Bronchus fibroblast of lung (primary cell): ENCODE measurements at places on chromosomes 7 and 10. TPM values are rescaled to one million over a fixed set of nuclear protein-coding genes. Genes with fewer than 3 reads are reported as not detected.

TRIM50 gene
- not detected in 2 replicates for total RNA-seq

CYP26C1 gene
- 0.17 TPM in 1 of 2 replicates, not detected in the other for total RNA-seq

LGI1 gene
- not detected in 2 replicates for total RNA-seq

AGR2 gene
- total RNA-seq, result 0.74 TPM in 1 of 2 replicates, not detected in the other

CNPY1 gene
- total RNA-seq, result not detected in 2 replicates

HOXA11 gene
- total RNA-seq, result not detected in 2 replicates

FAM237B gene
- total RNA-seq, result not detected in 2 replicates

SEC61A2 gene
- total RNA-seq, result 3.0 and 4.2 TPM in 2 replicates

HOXA10 gene
- total RNA-seq, result not detected in 2 replicates

SLIT1 gene
- under 0.01 and 0.17 TPM in 2 replicates for total RNA-seq

DNAH11 gene
- total RNA-seq, result under 0.01 and 0.59 TPM in 2 replicates

CPA2 gene
- total RNA-seq, result not detected in 2 replicates

CBX3 gene
- 72.5 and 108 TPM in 2 replicates for total RNA-seq

GATA3 gene
- not detected in 2 replicates for total RNA-seq

TYSND1 gene
- total RNA-seq, result 8.3 and 9.4 TPM in 2 replicates

JAZF1 gene
- total RNA-seq, result 4.9 and 5.8 TPM in 2 replicates

HHEX gene
- total RNA-seq, result 1.6 and 1.8 TPM in 2 replicates

NUDT1 gene
- total RNA-seq, result 71.8 and 88.9 TPM in 2 replicates

SEMA3D gene
- total RNA-seq, result 0.15 and 0.50 TPM in 2 replicates

TRIM74 gene
- under 0.01 TPM in 1 of 2 replicates, not detected in the other for total RNA-seq

DEPP1 gene
- 15.0 TPM in 2 replicates for total RNA-seq

PRKG1 gene
- 4.0 and 8.2 TPM in 2 replicates for total RNA-seq

CACNB2 gene
- 2.2 and 2.7 TPM in 2 replicates for total RNA-seq

PIP gene
- total RNA-seq, result not detected in 2 replicates

ADCYAP1R1 gene
- not detected in 2 replicates for total RNA-seq

JCAD gene
- total RNA-seq, result 1.8 and 2.0 TPM in 2 replicates

EN2 gene
- not detected in 2 replicates for total RNA-seq

ZCCHC24 gene
- total RNA-seq, result 24.7 and 27.2 TPM in 2 replicates

ARPC1A gene
- 260 and 302 TPM in 2 replicates for total RNA-seq

SSBP1 gene
- total RNA-seq, result 226 and 265 TPM in 2 replicates

WEE2 gene
- not detected in 2 replicates for total RNA-seq

EBF3 gene
- 1.0 and 1.5 TPM in 2 replicates for total RNA-seq

KIAA1549 gene
- total RNA-seq, result 0.67 and 1.0 TPM in 2 replicates

TMEM236 gene
- total RNA-seq, result not detected in 2 replicates
